ENCODE measurements at places on chromosomes 3 and 15.

- no peak for DNase-seq
These were observed 59.7 kb downstream of the ATP8B4 start for GRCh38 chr15:50059203-50059772.

GRCh38 chr15:29859293-29859692 lies 37.0 kb upstream of the TJP1 start:
- no peak for DNase-seq

- no peak for DNase-seq
These were observed 730.7 kb downstream of the SQOR start for GRCh38 chr15:46365572-46365971.

DNA sequence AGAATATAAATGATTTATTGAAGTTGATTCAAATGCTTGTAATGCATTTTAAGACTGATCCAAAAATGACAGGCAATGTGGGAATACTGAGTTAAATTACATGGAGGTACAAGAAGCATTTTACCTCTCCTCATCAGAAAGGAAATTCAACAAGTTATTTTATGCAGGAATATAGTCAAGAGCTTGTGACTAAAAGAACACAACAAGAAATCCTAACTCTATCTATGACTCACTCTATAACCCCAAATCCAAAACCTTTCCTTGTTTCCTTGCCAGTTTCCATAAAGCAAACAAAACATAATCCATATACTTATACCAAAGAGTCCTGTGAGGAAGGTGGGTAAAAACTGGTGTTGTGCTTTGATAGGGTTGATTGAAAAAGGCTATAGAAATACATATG lies 30.8 kb downstream of the SIN3A start:
- no peak for DNase-seq

- DNase-seq, result no peak
These were observed 9.4 kb downstream of the AAGAB start for GRCh38 chr15:67244971-67245478.

DNA sequence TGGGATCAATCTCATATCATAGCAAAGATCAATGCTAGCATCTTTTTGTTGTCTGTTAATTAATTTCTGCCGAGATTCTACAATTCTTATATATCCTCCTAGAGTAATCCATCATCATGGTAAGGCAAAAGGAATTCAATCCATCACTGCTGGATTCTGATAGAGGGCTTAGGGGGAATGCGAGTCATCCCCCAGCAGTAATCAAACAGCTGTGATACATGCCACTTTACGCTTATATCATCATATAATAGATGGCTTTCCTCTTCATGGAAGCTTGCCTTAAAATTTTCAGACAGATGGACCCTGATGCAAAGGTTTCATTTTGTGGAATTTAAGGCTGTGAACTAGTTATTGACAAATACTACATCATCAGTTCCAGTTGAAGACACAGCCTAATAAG lies 645.9 kb downstream of the CADM2 start:
- DNase-seq, result no peak

DNA sequence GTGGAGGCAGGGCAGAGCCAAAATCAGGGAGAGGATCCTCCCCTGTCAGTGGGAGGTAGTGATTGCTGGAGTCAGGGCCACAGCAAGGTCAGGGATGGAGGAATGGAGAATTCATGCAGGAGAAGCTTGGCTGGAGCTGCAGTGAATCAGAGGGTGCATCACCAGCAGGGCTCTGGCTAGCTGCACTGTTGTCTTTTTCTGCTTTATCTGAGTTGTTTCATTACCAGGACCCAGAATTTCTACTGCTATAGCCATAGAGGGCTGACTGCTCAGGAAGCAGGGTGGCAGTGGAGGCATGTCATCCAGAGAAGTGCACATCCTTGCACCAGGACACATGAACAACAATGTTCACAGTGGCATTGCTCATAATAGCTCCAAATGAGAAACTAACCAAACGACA lies 113.5 kb upstream of the GALNT15 start:
- no peak for DNase-seq

DNA sequence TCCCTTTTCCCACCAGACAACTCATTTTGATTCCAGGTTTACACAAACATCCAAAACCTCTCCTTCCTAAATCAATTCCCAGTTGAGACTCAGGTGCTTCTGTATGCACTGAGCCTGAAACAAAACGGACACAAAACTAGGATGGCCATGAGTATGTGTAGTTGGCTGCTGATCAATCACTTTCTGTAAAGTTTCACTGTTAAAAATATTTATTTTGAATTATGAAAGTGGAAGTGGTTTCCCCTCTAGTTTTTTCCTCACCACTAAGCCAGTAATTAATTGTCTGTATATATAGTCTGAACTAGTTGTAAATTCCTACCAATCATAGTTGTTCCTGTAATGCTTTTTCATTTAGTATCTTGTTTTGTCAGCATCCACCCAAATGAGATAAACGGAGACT lies 51.7 kb upstream of the TSPAN3 start:
- DNase-seq, result no peak

GRCh38 chr3:127221037-127221436 lies 28.1 kb downstream of the PRR23E start:
- DNase-seq, result no peak

DNA sequence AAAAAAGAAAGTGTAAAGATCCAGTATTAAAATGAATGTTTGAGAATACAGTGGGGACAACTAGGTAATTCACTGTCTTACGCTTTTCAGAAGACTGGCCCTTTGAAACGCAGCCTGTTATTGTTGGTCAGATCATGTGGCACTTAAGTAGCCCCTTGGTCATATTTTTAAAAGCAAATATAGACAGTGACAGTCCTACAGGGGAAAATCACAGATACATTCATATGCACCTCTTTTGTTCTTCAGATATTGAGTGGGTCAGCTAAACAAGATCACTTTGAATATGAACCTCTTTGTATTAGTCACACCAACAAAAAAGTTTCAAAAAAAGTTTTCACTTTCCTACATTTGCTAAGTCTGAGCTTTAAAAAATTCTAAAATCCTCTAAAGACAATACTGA lies 36.0 kb downstream of the TIGIT start:
- DNase-seq, result no peak

- no peak for DNase-seq
These were observed 1091.9 kb downstream of the NSUN3 start for GRCh38 chr3:95154766-95155165.

DNA sequence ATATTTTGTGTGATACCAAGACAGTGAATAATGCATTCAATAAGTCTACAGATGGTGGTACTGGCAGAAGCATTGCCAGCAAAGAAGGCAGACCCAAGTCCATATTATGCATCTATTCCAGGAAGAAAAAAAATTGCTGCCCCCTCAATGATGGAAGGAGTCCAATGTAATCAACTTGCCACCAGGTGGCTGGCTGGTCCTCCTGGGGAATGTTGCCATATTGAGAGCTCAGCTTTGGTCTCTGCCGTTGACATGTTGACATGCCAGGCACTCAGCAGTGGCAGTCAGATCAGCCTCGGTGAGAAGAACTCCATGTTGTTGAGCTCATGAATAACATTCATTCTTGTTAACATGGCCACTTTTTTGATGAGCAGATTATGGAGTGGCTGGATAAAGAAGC lies 298.5 kb downstream of the IGSF11 start:
- DNase-seq, result no peak

DNA sequence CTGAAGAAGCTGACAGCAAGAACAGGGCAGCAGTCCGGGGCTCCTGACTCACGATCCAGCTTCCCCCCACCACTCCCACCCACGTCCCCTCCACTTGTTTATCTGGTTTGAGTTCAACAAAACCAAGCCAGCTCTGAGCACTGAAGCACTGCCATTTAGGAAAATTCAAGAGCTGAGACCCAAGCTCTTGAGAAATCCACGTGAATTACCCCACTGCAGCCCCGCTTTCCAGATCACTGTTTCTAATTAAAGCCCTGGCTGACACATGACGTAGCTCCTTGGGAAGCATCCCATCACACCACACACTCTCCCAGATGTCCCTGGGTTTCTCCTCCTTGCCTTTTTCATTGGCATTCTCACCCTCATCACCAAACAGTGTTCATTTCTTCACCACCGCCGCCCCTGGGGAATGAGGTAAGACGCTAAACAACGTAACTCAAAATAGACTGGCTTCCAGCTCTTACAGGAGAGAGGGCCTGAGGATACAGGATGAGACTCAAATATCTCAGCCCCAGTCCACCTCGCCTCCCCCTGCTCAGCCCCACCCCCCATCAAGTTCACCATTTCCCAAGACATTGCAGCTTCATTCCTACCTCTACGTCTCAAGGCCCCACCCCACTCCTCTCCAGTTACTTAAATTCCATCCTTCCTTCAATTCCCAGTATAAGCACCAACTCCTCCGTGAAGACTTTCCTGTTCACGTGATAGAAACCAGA lies 95.4 kb downstream of the SRGAP3 start:
- DNase-seq, result no peak

DNA sequence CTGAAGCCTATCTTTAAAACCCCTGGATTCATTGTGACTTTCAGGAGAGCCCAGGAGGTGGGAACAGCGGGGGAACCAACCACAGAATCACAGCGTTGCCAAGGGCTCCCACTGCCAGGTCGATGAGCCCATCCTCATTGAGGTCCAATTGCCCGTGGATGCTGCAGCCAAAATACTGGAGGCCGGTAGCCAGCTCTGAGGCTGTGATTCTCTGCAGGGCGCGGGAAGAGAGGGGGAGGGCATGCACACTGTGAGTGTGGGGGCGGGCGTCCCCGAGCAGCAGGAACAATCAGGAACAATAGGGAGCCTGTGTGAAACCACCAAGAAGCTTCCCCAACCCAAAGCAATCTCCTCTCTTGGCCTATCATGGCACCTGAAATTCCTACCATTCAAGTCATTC lies 53.4 kb downstream of the FEM1B start:
- no peak for DNase-seq

- no peak for DNase-seq
These were observed 1.7 kb upstream of the ARF4 start for GRCh38 chr3:57598765-57599360.

- DNase-seq, result no peak
These were observed 32.0 kb downstream of the AADACL2 start for GRCh38 chr3:151765685-151766084.

DNA sequence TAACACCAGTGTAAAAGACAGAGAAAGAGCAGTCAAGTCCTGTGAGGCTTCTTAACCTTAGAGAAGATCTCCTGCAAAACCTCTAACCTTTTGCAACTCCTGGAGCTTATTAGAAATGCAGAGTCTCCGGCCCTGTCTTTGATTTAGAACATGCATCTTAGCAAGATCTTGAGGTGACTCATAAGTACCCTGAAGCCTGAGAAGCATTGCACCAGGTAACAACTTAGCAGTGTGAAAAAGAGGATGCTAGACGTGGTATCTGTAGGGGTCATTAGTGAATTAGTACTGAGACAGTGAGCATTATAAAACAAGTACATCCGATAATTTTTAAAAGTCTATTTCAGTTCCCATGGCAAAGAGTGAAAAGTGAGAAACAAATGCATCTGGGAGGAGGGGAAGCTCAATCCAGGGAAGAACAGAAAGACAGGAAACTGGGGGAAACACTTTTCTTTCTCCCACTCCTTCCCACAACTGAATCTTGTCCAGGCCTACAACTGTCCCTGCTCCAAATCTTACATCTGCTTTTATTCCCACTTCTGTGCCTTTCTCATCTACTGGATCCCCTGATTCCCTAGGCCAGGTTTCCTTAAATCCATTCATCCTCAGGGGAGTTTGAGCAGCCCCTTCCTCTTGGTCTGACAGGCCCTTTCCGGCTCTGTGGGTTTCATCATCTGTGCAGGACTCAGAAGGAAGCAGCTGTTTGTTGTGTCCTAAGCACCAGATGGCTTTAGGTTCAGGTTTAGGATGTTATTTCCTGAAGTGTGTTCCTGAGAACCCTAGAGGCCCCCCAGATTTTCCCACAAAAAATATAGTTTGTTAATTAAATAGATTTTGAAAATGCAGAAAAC lies 128.1 kb upstream of the IL12A start:
- DNase-seq, result peak; percentile 61

GRCh38 chr15:98968576-98968975 lies 39.0 kb downstream of the PGPEP1L start:
- no peak for DNase-seq

- no peak for DNase-seq
These were observed 4.2 kb downstream of the RAP2B start for GRCh38 chr3:153166206-153166605.

- DNase-seq, result no peak
These were observed 60.1 kb downstream of the MGLL start for GRCh38 chr3:127762077-127762786.

DNA sequence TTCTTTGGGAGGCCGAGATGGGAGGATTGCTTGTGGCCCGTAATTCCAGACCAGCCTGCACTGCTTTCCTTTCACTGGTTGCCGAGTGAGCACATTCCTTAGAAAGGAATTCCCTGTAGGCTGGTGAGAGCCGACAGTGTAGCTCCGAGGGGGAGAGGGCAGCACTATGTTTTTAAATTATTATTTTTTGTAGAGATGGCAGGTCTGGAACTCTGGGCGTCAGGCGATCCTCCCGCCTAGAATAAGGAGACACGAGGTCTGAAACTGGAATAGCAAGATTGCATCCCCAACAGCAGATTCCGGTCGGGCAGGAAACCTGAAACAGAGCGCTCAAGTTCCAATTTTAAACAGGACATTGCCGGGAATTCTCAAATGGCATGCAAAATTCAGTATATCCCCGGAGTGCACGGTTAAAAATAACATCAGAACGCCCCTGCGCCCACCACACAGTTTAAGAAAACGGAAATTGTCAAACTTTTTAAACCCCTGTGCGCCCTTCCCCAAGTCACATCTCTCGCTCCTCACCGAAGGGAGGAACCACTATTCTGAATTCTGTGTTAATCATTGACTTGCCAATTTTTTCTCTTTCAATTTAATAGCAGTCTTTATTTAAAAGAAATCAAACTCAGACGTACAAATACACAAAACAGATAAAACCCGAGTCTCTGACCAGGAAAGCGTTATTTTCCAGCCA lies 643 bp upstream of the RNU5B-1 start:
- no peak for DNase-seq

GRCh38 chr3:145357453-145357852 lies 803.5 kb downstream of the PLOD2 start:
- DNase-seq, result no peak

GRCh38 chr3:37506956-37507535 lies 332.7 kb upstream of the LRRFIP2 start:
- no peak for DNase-seq

- no peak for DNase-seq
These were observed 135.2 kb upstream of the IL12A start for GRCh38 chr3:159853506-159853864.

DNA sequence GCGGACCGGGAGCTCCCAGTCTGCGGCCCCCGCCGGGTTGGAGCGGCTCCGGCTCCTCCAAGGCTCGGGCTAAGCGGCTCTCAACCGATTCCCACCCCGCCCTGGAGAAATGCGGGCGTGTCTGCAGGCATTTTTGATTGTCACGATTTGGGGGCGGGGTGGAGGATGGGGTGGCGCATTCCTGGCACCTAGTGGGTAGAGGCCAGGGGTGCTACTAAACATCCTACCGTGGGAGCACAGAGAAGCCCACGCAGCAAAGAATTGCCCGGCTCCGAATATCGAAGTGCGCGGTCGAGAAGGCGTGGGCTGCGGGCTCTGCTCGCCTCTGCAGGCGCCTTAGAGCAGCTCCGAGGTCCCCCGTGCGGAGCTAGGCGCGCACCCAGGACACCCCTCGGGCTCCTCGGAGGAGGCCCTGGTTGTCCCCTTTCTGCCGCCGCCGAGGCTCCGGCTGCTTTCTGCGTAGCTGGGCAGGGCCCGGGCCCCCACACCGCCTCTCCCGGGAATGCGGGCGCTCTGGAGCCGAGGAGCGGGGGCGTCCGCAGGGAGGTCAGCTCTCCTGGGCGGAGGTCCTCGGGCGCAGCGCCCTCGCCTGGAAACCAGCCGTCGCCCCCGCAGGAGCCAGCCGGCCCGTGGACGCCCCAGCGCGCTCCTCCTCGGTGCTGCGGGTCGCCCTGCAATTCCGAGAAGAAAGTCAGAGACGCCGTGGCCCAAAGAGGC lies 16.5 kb upstream of the LAMP3 start:
- DNase-seq, result peak; percentile 61
